ENCODE measurements at places on chromosomes 12 and 14. TPM values are rescaled to one million over a fixed set of nuclear protein-coding genes. Genes with fewer than 3 reads are reported as not detected.
A peak's percentile ranks its signal among the peaks of the same experiment; 100 is the strongest.

Gene GLIPR1
- total RNA-seq = 4.7 TPM

DNA sequence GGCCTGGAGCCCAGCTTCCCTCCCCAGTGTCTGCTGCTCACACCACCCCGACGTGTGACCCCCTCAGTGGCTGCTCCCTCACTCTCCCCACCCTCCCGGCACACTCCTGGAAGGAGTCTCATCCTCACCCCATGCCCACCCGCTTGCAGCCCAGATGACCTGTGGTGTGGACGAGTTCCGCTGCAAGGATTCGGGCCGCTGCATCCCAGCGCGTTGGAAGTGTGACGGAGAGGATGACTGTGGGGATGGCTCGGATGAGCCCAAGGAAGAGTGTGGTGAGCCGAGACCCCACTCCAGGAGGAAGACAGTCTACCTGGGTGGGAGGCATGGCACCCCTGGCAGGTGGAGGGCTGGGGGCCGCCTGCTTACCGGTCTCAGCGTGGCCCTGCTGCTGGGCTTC lies 15.0 kb upstream of the NXPH4 start:
- H3K27ac ChIP-seq = no peak overlapping the region
- no peaks in the 10 kb centered on the region for H3K27me3 ChIP-seq
- no peaks in the 10 kb centered on the region for H3K4me1 ChIP-seq
- no peak for DNase-seq

Gene ANO2
- 22.0 TPM for total RNA-seq

GRCh38 chr14:95875831-95876760 lies 536 bp upstream of the TUNAR start:
- no peaks in the 10 kb centered on the region for H3K36me3 ChIP-seq
- no peak overlapping the region for H3K27ac ChIP-seq
- no peak for DNase-seq
- H3K4me3 ChIP-seq = peak overlapping the region; percentile 41
- H3K27me3 ChIP-seq = peaks cover 45% of the 10 kb centered on the region
- H3K4me1 ChIP-seq = no peaks in the 10 kb centered on the region

- no peaks in the 10 kb centered on the region for H3K36me3 ChIP-seq
- no peaks in the 10 kb centered on the region for H3K4me1 ChIP-seq
- no peak for DNase-seq
- H3K4me3 ChIP-seq = no peak overlapping the region
- H3K27me3 ChIP-seq = no peaks in the 10 kb centered on the region
Measured at GRCh38 chr12:127239781-127240180, 1027.2 kb upstream of the TMEM132C start.

GRCh38 chr12:38775457-38775856 lies 129.9 kb downstream of the CPNE8 start:
- no peaks in the 10 kb centered on the region for H3K4me1 ChIP-seq
- no peak overlapping the region for H3K4me3 ChIP-seq
- no peak for DNase-seq
- no peak overlapping the region for H3K27ac ChIP-seq

Gene ALX1
- not detected for total RNA-seq

- H3K27me3 ChIP-seq = no peaks in the 10 kb centered on the region
- no peak overlapping the region for H3K27ac ChIP-seq
- H3K4me3 ChIP-seq = no peak overlapping the region
- no peaks in the 10 kb centered on the region for H3K4me1 ChIP-seq
- no peak for DNase-seq
Measured at GRCh38 chr14:72744416-72745120, 149.3 kb downstream of the DPF3 start.

- peaks cover 6% of the 10 kb centered on the region for H3K4me1 ChIP-seq
- peak overlapping the region; percentile 13 for H3K4me3 ChIP-seq
- H3K27ac ChIP-seq = no peak overlapping the region
- no peaks in the 10 kb centered on the region for H3K27me3 ChIP-seq
- DNase-seq = no peak
Measured at GRCh38 chr14:63045612-63046320, 508 bp upstream of the KCNH5 start.

- no peaks in the 10 kb centered on the region for H3K36me3 ChIP-seq
- no peak overlapping the region for H3K4me3 ChIP-seq
- no peaks in the 10 kb centered on the region for H3K4me1 ChIP-seq
- H3K27me3 ChIP-seq = no peaks in the 10 kb centered on the region
- DNase-seq = no peak
- H3K27ac ChIP-seq = no peak overlapping the region
Measured at GRCh38 chr14:106506881-106507305, 980.5 kb downstream of the TMEM121 start.

DNA sequence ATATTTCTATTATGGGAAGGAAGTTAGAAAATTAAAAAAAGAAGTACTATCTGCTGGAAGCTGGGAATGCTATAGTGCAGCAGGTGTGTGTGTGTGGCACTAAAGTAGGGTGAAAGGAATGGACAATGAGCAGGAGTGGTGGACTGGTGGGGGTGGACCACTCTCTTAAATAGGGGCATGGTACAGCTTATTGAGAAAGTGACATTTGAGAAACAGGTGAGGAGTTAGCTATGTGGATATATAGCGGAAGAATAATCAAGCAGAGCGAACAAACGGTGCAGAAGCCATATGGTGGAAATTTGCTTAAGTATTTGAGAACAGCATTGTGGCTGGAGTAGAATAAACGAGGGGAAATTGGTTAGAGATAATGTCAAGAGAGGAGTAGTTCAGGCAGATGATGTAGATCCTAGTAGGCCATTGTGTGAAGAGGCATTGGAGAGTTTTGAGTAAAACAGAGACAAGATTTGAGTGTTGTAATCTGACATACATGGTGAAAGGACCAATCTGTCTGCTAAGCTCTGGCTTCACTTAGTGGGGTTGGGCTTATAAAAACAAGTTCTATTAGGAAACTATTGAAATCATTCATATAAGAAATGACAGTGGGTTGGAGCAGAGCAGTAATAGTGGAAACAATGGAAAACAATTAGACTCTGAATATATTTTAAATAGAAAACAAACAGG lies 149.2 kb upstream of the SYT10 start:
- no peak overlapping the region for H3K27ac ChIP-seq
- no peaks in the 10 kb centered on the region for H3K27me3 ChIP-seq
- no peaks in the 10 kb centered on the region for H3K4me1 ChIP-seq
- H3K4me3 ChIP-seq = no peak overlapping the region
- no peak for DNase-seq

Data from tibial nerve (tissue), 4 donors.